Fibroblast of skin of left biceps (primary cell): ENCODE measurements at places on chromosomes 16 and 17.
A peak's percentile ranks its signal among the peaks of the same experiment; 100 is the strongest.

GRCh38 chr17:49403514-49404289 lies 11.0 kb downstream of the PHB1 start:
- DNase-seq = no peak

- no peak for DNase-seq
Measured at GRCh38 chr17:30831257-30831656, 509 bp upstream of the ATAD5 start.

- no peak for DNase-seq
Measured at GRCh38 chr16:84648595-84649510, 542 bp downstream of the KLHL36 start.

DNA sequence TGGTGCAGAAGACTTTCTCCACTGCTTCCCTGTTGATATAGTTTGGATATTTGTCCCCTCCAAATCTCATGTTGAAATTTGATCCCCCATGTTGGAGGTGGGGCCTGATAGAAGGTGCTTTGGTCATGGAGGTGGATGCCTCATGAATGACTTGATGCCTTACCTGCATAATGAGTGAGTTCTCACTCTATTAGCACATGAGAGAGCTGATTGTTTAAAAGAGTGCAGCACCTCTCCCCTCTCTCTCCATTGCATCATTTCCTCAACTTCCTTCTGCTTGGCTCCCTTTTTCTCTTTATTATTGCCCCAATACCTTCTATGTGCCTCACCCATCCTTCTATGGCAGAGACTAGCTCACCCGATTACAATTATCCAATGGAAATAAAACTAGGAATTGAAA lies 90.8 kb upstream of the COX10 start:
- DNase-seq = no peak

DNA sequence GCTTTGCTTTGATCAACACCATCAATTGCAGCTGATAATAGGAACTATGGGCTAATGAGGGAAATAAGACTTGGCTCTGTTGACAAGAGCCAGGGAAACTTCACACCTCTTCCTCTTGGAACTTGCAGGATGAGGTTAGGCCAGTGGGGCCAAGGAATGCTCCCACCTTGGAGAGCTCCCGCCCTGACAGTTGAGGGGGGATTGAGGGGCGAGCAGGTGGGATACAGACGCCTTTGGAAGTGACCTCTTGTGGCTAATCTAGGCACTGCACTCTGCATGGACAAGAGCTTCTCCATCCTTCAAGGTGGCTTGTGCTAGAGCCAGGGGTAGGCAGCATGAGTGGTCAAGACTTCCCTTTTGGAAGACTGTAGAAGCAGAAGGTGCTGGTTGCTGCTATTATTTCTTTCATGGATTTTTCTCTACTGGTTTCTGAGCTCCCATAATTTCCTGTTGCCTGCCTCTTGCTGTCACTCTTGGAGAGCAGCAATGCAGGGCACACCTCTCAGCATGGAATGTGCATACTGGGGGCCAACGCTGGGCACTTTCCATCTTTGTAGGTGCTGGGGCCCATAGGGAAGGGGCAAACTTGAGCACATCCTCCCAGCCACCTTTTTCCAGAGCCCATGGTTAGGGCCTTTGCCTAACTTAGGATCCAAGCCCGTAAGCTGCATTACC lies 2.3 kb upstream of the PHF12 start:
- DNase-seq = no peak

DNA sequence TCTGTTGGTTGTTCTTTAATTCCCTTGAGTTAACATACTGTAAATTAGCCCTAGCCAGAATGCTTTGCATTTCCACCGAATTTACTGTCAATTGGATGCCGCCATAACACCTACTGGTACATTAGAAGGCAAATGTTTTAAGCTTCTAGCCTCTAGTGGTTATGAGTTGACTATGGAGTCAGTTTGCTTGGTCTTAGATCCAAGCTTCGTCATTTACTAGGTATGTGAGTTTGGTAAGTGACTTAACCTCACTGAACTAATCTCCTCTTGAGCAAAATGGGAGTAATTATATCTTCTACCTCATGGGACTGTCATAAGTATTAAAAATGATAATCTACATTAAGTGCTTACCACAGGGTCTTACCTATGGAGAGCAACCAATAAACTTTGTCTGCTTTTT lies 20.4 kb upstream of the CDH11 start:
- DNase-seq = no peak

- no peak for DNase-seq
Measured at GRCh38 chr16:49158029-49158642, 123.5 kb downstream of the CBLN1 start.

DNA sequence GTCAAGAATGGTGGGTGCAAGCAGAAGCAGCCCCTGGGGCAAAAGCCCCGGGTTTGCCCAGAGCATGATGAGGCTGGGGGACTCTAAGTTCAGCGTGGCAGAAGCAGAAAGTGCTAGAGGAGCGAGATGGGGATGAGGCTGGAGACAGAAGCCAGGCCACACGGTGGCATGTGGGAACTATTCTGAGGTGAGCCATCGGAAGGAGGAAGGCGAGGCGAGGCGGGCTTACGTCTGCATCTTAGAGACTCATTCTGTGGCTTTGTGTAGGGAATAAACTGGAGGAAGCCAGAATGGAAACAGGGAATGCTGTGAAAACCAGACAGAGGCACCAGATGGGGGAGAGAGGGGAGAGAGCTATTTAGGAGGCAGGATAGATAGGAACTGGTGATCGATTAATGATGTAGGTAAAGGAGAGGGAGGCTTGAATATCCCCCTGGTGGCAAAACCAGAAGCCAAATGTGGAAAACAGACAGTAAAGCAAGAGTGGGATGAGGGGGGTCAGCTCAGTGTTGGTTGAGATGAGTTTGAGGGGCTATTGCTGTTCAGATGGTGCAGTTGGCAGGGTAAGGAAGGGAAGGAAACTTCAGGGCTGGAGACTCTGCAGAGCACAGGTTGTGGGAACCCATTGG lies 3.1 kb upstream of the TNFSF13 start:
- DNase-seq = no peak

- no peak for DNase-seq
Measured at GRCh38 chr17:74070998-74071679, 132.3 kb upstream of the RPL38 start.

GRCh38 chr17:66126231-66126630 lies 65.7 kb downstream of the CEP112 start:
- no peak for DNase-seq

DNA sequence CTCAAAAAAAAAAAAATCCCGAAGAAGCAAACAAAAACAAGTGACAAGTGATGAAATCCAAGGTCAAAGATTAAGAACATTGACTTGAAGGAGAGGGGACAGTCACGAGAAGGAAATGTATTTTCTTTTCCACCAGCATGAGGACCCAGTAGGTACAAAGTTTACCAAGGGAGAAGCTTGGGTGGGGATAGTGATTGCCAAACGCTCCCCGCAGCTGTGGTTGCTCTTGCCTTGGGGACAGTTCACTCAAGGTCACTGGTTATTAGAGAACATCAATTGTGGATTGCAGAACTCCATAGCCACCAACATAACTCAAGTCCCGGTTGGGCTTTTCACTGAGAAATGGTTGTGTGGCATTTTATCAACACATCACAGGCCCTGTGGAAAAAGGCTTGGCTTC lies 27.0 kb downstream of the RSL1D1 start:
- DNase-seq = no peak

- DNase-seq = no peak
Measured at GRCh38 chr17:66351033-66351432, 48.6 kb downstream of the PRKCA start.

DNA sequence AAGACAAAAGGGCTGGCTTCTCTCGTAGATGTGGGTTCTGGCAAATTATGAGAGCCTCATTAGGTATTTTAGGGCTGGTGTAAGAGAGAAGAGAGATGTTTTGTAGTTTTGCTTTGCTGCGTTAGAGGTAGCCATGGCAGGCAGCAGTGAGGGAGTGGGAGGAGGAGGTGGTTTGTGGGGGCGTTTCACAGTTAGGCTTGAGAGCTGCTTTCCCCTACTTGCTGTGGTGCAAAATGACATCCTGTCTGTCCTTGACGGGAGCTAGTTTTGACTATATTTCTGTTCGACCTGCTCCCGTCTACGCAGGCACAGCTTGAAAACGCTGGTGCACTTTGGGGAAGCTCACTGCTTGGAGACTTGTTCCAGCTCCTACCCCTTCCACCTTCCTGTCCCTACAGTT lies 75.5 kb downstream of the SLC5A11 start:
- DNase-seq = no peak

- DNase-seq = no peak
Measured at GRCh38 chr16:69201291-69201690, 14.3 kb downstream of the SNTB2 start.

GRCh38 chr17:77428020-77428748 lies 287.4 kb downstream of the SEC14L1 start:
- DNase-seq = no peak

GRCh38 chr17:75516619-75517296 lies 430 bp downstream of the TSEN54 start:
- no peak for DNase-seq

GRCh38 chr16:2828876-2829430 lies 1.1 kb upstream of the ZG16B start:
- DNase-seq = no peak

GRCh38 chr17:1995321-1995892 lies 29.7 kb downstream of the RTN4RL1 start:
- DNase-seq = no peak

GRCh38 chr16:4064950-4065352 lies 51.3 kb downstream of the ADCY9 start:
- DNase-seq = no peak

- no peak for DNase-seq
Measured at GRCh38 chr17:71217769-71218168, 903.1 kb upstream of the SOX9 start.

DNA sequence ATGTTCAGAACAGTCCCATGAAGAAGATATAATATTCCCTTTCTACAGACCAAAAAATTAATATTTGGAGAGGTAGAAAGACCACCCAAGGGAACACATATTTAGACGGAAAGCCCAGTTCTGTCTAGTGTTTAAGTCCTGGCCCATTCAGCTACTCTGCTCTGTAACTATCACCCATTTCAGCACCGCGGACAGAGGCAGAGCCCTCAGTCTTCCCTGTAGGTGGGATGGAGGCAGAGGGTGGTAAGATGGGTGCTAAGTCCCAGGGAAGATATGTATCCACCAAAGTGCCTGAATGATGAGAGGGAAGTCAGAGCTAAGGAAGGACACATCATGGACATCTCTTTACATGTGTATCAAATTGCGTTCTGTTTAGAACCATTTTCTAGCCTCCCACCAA lies 27.8 kb upstream of the C16orf78 start:
- no peak for DNase-seq

DNA sequence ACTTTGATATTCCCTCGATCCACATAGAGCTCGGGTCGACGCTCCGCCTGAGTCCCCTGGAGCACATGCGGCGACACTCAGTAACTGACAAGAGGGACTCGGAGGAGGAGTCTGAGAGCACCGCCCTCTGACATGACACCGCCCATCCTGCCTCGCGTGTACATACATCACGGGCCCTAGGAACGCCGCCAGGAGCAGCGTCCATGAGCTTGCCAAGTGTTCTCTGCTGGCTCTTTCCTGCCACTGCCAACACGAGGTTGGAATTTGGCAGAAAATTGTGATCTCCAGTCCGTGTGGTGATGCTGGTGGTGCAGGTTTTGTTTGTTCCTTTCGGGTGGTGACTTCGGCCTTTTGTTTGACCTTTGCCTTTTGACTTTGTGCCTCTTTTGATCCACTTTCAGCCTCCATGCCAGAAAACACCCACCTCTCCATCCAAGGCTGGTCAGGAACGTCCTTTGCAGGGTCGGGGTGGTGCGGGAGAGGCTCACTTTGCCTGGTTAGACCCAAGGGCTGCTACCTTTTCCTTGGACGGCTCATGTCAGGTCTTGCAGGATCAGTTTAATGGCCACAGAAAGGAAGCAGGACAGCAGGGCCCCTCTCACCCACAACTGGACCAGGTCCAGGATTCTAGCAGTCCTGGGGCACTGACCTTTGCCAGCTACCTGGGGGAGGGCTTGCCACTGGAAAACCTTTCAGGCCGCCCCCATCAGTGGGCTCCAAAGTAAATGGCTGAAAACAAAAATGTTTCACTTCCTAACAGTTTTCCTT lies 27.6 kb downstream of the ELAC2 start:
- no peak for DNase-seq

- DNase-seq = no peak
Measured at GRCh38 chr16:22890976-22891375, 77.0 kb downstream of the HS3ST2 start.

GRCh38 chr16:9351440-9351839 lies 260.0 kb downstream of the HAPSTR1 start:
- DNase-seq = no peak

- no peak for DNase-seq
Measured at GRCh38 chr16:19093631-19094541, 19.9 kb upstream of the ITPRIPL2 start.

DNA sequence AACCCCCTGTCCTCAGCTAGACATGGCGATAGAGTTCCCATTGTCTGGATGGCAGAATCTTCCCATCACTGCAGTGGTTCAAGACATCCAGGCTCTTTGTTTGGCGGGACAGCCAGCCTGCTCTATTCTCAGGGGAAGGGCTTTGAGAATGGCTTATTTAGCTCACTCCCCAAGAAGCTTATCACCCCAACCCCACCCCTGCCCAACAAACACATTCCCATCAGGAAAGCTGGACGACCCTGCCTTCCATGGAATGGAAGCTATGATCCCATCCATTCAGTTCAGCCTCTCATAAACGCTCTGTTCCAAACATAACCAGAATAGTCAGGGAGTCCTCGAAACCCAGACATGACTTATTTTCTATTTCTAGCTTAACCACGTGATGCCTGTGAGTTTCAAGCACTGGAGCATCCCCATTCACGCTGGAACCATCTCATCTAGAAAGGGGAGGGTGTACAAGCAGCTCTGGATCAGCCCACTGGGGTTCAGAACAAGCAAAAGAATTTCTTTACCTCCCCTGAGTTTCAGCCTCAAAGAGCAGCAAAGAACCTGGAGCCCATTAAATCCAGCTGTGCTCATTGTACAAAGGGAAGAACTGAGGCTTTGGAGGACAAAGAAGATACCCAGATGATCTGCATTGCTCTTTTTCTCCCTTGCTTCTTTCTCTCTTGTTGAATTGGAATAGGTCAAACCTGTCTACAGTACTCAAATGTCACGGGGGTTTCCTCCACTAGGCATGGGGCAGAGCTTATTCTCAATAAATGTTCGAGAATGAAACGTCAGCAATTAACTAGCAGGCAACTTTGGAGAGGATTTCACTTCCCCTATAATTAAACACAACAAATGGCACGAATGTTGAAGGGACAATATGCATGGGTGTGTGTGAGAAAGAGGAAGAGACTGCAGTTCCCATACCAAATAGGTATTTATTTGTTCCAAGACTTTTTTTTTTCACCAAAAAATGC lies 93.1 kb downstream of the XYLT1 start:
- peak; percentile 57 for DNase-seq

GRCh38 chr16:60432472-60432871 lies 1603.8 kb downstream of the CDH8 start:
- DNase-seq = no peak

DNA sequence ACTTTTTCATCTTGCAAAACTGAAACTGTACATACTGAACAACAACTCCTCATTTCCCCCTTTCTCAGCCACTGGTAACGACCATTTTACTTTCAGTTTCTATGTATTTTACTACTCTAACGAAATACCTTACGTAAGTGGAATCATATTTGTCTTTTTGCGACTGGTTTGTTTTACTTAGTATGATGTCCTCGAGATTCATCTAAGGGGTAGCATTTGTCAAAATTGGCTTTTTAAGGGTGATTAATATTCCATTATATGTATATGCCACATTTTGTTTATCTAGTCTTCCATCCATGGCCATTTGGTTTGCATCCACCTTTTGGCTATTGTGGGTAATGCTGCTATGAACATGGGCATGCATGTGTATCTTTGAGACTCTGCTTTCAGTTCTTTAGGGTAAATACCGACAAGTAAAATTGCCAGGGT lies 10.4 kb downstream of the KPNB1 start:
- no peak for DNase-seq
